ENCODE measurements at places on chromosomes 16 and 17.

- no peak for DNase-seq
Measured at GRCh38 chr16:50816901-50817555, 75.1 kb downstream of the CYLD start.

GRCh38 chr16:54944002-54944401 is 13.3 kb downstream of the IRX5 start:
- no peak for DNase-seq

GRCh38 chr16:87160234-87160636 is 157.0 kb downstream of the C16orf95 start:
- DNase-seq, result no peak

GRCh38 chr16:85970738-85971137 is 71.8 kb downstream of the IRF8 start:
- no peak for DNase-seq

- DNase-seq, result no peak
Measured at GRCh38 chr16:14199624-14200023, 128.5 kb downstream of the MRTFB start.

- DNase-seq, result no peak
Measured at GRCh38 chr16:53449816-53450517, 15.7 kb downstream of the RBL2 start.

DNA sequence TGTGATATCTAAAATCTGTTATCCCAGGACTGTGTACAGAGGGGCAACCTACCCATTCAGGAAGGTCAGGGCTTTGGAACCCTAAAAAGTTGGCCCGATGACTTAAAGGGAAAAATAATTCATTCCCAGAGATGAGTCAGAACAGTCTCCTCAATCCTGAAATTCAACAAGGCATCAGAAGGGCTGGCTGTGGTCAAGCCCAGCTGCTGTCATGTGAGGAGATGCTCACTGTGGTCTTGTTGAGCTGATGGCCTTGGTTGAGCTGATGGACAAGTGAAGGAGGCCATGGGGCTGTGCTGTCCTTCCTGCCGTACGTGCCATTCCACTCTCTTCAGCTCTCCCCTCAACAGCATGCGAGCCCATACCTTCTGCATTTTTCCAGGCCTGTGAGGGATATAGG is 20.9 kb upstream of the DRG2 start:
- DNase-seq, result no peak

DNA sequence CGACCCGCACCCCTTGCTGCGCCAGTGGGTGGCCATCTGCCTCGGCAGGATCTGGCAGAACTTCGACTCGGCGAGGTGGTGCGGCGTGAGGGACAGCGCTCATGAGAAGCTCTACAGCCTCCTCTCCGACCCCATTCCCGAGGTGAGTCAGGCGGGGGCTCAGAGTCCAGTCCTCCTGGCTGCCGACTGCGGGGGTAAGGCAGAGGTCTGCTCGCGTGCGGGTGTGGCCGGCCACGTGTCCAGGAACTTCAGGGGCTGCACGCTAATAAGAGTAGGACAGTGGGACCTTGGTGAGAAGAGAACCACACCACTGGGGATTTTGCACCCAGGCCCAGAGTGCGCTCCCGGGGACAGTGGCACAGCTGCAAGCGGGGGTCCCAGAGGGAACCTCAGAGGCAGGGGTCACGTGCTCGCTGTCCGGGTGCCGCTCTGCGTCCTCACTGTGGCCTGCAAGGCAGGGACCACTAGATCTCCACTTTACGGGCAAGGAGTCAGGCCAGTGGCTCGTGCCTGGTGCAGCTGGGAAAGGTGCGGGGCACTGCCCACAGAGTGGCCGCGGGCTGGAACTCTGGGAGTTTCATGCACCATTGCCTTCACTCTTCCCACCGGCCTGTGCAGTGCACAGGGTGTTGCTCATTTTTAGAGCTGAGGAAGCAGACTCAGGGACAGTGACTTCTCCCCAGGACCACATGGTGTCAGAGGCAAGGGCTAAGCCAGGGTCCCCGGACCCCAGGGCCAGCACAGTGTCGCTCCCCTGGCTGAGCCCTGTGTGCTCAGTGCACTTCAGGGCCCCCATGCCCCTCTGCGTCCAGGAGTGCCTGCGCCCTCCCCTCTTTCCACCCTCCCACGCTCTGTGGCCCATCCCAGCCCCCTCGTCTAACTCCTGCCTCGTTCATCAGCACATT is 107.6 kb upstream of the CHMP6 start:
- DNase-seq, result no peak

DNA sequence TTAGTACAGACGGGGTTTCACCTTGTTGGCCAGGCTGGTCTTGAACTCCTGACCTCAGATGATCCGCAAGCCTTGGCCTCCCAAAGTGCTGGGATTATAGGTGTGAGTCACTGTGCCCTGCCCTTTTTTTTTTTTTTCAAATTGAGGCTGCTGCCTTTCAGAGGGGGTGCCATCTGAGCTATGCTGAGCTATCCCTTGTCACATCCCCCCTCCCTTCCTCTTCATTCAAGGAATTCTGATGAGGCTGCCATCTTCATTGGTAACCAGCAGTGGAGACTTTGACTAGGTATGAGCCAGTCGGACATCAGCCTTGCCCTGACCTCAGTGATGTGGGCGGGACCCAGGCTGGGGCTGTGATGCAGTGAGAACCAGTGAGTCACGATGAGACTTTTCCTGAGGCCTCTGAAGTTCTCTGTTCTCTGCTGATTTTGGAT is 24.4 kb upstream of the GPT2 start:
- DNase-seq, result no peak

DNA sequence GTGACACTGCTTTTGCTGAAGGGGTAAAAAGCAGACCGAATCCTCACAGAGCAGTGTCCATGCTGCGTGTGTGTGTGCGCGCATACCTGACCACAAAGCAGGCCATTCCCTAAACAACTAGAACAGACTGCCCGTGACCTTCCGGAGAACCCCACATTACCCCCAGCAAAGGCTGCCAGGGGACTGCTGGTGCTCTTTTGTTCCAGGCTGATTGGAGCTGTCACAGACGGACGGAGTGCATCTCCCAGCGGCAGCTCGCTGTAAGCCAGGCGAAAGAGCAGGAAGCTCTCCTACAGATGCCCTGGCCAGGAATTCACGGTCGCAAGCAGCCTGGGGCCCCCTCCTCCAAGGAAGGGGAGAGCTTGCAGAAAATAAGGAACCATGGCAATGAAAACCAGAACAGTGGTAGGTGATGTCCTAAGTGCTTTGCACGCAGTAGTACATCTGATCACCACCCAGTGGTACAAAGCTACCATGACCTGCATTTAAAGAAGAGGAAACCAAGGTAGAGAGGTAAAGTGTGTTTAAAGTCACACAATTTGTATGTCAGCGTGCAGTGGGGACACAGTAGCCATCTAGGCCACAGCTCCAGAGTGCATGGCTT is 153.4 kb upstream of the DYNLRB2 start:
- DNase-seq, result no peak

DNA sequence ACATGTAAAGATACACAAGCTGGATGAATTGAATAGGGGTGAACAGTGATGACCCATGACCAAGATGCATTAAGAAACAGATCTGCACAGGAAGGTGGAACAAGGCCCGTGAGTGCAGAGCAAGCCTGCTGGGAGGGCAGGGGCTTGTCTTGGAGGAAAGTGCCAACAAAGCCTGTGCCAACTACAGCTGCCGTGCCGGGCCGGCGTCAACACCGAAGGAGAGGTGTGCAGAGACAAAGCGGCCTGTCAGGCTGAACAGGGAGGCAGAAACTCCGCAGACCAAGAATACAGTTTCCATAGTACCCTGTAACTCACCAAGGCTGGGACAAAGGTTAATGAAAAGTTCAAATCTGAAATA is 46.7 kb downstream of the ANKRD11 start:
- no peak for DNase-seq

GRCh38 chr17:40122999-40123810 is 1.4 kb downstream of the MSL1 start:
- peak; percentile 68 for DNase-seq

GRCh38 chr17:67517325-67517724 is 140.2 kb downstream of the PITPNC1 start:
- no peak for DNase-seq

GRCh38 chr17:13827118-13827517 is 225.4 kb upstream of the HS3ST3A1 start:
- no peak for DNase-seq

GRCh38 chr16:19748389-19749168 is 30.5 kb downstream of the IQCK start:
- DNase-seq, result no peak

DNA sequence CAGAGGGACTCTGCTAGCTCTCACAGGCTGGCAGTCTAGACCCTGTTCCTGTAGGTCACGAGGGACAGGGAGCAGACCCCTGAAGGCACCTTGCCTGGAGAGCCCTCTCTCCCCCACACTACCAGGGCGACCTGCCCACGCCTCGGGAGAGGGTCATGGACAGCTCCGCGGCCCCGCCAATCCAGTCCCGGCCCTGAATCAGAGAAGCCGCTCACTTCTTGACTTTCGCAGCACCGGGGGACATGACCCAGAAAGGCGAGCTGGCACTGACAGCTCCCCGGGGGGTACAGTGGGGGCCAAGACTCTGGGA is 5.1 kb downstream of the KIFC3 start:
- no peak for DNase-seq

GRCh38 chr16:88534638-88535190 is 35.5 kb upstream of the ZC3H18 start:
- peak; percentile 67 for DNase-seq

DNA sequence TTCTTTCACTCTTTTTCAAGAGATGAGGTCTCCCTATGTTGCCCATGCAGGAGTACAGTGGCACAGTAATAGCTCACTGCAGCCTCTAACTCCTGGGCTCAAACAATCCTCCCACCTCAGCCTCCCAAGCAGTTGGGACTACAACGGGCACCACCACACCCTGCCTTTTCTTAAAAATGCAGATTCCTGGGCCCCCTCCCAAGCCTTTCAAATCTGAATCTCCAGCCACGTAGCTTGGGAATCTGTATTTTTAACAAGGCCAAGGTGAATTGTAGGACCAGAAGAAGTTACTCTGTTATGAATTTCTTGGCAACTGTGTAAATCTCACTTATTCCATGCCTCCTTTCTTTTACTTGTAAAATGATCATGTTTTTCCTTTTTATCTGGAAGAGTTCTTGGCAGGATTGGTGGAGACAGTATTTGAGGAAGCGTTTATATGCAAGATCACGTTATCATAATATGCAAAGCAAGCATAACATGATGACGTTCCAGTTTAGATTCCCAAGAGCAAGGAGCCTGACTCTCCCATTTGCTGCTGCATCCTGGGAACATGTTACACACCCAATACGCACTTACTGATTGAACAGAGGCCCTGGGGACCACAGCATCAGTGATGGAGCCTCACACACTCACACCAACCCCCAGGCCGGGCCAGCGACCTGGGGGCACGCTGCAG is 44.5 kb downstream of the LITAF start:
- DNase-seq, result no peak

GRCh38 chr16:66569827-66570405 is 3.7 kb downstream of the CMTM1 start:
- no peak for DNase-seq

- DNase-seq, result no peak
Measured at GRCh38 chr17:79202480-79202879, 127.9 kb downstream of the ENGASE start.

- DNase-seq, result no peak
Measured at GRCh38 chr16:88643644-88643932, 5.2 kb downstream of the IL17C start.

DNA sequence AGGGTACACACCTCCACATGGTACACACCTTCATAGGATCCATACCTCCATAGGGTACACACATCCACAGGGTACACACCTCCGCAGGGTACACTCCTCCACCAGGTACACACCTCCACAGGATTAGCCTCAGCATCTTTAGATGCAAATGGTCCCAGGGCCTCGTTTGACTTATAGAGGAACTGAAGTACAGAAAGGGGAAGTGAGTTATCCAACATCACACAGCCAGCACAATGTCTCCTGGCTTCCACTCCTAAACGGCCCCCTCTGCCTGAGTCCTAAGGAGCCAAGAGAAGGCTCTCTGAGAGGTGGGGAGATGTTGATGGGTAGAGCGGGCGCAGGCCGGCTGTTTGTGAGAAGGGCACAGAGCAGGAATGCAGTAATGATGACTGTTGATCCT is 12.0 kb downstream of the FOXN1 start:
- DNase-seq, result no peak

- DNase-seq, result no peak
Measured at GRCh38 chr17:15652960-15653359, 31.2 kb downstream of the TRIM16 start.

DNA sequence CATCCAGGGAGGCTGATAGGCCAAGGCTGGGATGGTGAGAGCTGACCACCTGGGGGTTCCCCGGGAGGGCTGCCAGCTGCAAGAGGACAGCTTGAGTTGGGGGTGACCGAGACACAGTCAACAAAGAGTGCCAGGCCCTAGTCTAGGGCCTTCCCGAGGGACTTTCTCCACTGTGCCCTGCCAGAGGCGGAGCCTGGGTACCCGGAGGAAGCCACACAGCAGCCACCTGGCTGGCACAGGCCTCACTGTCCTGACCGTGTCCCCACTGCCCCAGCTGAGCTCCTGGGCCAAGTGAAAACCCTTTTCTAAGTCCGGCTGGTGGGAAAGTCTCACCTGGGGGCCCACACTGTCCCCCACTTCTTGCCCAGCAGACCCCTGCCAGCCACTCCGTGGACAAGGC is 71.9 kb upstream of the GSE1 start:
- DNase-seq, result no peak

GRCh38 chr16:56289862-56290261 is 98.6 kb downstream of the GNAO1 start:
- DNase-seq, result no peak

DNA sequence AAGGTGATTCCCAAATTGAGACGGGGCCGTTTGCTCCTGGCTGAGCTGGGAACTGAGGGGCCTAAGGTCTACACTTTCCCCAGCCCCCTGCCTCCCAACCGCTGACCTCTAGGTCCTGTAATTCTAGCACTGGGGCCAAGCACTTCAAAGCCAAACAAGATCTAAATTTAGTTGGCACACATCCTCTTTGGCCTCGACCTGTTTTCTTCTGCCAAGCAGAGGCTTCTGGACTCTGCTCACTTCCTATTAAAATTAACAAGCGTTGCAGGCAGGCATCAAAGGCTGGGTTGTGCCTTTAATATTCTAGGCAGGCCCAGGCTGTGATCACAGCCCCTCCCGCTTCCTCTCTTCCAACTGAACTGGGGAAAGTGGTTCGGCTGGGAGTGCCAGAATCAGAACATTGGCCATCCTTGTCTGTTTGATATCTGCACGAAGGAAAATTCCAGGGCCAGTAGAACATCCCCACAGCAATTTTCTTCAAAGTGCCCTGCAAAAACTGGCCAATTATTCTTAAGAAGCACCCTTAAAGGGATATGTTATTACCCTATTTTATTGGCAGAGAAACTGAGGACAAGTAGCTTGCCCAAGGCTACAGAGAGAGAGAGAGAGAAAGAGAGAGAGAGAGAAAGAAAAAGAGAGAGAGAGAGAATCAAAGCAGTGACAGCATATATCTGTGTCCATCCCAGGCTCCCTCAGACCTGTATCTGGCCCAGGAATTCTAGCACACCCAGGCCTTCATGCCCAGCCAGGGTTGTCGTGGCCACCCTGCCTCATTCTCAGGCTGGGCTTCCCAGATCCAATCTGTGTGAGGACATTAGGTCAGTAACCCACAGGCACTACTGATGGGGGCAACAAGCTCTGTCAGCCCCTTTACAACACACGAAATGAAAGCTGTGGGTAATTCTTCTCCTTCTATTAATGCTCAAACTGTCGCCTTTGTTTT is 12.8 kb upstream of the MT4 start:
- no peak for DNase-seq

All from activated CD8-positive, alpha-beta memory T cell treated with anti-CD3 and anti-CD28 coated beads, Interleukin-2, amount 10 ng/mL, durations not matched to agents 7 days and 5 days (primary cell).